ENCODE measurements at places on chromosomes 5 and 9.
A peak's percentile ranks its signal among the peaks of the same experiment; 100 is the strongest.

GRCh38 chr5:167716126-167716775, 575.2 kb upstream of the WWC1 start:
- no peak for DNase-seq

- DNase-seq, result no peak
These were observed 4.1 kb downstream of the NOTCH1 start for GRCh38 chr9:136541709-136542108.

- DNase-seq, result no peak
These were observed 21.3 kb upstream of the ZNF782 start for GRCh38 chr9:96875461-96876142.

GRCh38 chr5:43859309-43859708, 256.3 kb downstream of the NNT start:
- DNase-seq, result no peak

DNA sequence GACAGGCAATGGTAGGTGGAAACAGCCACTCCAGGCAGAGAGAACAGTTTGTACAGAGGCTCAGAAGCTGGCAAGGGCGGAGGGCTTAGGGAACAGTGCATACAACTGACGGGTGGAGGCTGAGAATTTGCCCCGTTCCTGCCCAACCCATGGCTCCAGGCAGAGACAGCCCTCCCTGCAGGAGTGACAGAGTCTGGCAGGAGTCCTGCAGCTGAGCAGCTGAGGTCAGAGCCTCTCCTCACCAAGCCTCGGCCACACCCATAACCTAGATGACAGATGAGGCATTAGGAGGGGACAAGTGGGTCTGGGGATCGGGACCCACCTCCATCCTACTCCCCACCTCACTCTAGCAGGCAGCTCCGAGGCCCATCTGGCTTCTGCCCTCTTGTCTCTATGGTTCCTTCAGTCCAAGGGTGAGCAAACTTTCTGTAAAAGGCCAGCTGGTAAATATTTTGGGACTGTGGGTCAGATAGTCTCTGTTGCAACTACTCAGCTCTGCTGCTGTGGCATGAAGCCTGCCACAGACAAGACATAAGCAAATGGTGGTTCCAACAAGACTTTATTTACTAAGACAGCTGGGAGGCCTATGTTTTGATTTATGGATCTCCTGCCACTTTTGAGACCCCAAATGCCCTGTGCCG, 83.7 kb downstream of the SH3TC2 start:
- DNase-seq, result no peak

GRCh38 chr5:39519566-39520231, 94.9 kb upstream of the DAB2 start:
- DNase-seq, result no peak

DNA sequence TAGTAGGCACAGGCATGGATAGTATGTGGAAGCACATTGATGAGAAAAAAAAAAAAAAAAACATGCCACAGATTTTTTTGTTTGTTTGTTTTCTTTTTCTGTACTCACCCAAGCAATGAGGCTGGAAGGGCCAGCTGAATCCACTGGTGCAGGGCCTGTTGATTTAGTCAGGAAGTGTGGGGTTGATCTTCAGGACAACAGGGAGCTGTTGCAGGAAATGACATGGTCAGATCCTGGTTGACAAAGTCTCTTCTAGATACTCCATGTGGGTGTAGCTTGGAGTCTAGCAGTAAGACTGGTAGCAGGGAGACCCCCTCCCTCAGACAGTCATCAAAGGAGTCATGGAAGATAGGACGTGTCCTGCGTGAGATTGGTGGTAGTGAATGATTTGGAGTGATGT, 191.8 kb downstream of the PAPPA start:
- DNase-seq, result no peak

DNA sequence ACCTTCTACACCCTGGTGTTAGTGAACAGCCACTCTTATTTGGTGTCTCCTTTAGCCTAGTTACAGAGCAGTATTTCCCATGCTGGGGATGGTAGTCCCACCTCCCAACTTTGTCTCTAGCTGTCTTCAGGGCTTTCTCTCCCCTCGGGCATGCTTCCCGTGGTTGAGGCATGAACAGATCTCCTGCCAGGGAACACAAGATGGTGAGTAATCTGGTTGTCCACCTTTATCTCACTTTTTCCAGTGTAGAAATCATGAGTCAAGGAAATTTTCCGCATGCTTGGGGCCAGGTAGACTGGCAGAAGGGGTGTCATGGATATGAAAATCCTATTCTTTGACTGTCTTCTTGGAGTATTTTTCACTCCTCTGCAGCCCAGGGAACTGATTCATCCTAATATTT, 532.9 kb downstream of the ANXA1 start:
- DNase-seq, result no peak

DNA sequence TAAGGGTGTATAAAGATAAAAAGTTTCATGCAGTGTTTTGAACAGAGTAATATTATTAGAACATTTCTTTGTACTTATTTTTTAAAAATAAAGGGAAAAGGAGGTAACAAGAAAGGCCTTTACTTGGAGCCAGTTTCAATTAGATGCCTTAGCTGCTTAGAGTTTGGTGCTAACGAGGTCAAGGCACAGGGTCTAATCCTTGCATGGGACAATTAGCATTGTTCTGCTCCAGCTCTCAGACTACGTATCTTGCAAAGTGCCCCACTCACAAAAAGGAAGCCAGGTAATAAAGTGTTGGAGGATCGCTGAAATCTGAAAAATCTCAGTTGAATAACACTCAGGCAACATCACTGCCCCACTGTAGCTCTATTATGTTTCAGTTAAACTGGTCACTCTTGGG, 2011.3 kb downstream of the EFNA5 start:
- no peak for DNase-seq

DNA sequence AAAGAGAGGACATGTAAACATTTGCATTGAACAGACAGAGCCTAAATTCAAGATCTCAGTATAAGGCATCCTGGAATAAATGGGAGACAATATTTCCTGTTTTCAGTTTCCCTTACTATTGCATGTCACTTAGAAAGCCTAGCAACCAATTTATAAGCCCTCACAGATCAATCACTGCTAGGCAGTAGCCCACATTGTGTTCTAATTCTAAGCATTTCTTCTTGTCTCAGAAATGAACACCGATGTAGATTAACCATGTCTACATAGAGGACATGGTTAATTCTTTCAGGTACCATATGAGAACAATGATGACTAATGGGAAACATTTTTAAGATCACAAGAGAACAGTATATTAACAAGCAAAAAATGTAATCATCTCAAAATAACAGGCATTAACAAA, 79.6 kb upstream of the HMHB1 start:
- DNase-seq, result no peak

- no peak for DNase-seq
These were observed 76.6 kb upstream of the ADAMTS16 start for GRCh38 chr5:5063533-5063953.

GRCh38 chr5:101520417-101520816, 617.3 kb upstream of the ST8SIA4 start:
- no peak for DNase-seq

- DNase-seq, result no peak
These were observed 71.3 kb downstream of the LHFPL2 start for GRCh38 chr5:78577071-78577807.

- no peak for DNase-seq
These were observed 1.9 kb upstream of the LCN1 start for GRCh38 chr9:135519179-135519971.

DNA sequence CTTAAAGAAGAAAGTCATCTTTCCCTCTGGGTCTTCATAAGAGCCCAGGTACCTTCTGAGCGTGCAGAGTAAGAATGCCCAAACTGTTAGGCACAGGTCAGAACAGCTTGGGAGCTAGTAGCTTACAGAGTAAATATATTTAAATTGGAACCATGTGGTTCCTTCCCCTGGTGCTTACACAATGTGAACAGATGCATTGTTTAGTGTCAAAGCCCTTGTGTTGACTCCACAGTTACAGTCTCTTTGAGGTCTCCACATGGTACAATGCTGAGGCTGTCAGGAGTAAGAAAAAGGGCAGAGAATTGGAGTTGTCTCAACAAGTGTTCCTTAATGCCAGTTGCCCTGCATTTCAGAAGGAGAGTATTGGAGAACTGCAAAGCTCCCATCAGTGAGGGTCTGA, 188.5 kb downstream of the PAPPA start:
- no peak for DNase-seq

- DNase-seq, result peak; percentile 26
These were observed 1.2 kb downstream of the LCN15 start for GRCh38 chr9:136762915-136763648.
